ENCODE measurements at places on chromosomes 3 and 15.
A peak's percentile ranks its signal among the peaks of the same experiment; 100 is the strongest.

DNA sequence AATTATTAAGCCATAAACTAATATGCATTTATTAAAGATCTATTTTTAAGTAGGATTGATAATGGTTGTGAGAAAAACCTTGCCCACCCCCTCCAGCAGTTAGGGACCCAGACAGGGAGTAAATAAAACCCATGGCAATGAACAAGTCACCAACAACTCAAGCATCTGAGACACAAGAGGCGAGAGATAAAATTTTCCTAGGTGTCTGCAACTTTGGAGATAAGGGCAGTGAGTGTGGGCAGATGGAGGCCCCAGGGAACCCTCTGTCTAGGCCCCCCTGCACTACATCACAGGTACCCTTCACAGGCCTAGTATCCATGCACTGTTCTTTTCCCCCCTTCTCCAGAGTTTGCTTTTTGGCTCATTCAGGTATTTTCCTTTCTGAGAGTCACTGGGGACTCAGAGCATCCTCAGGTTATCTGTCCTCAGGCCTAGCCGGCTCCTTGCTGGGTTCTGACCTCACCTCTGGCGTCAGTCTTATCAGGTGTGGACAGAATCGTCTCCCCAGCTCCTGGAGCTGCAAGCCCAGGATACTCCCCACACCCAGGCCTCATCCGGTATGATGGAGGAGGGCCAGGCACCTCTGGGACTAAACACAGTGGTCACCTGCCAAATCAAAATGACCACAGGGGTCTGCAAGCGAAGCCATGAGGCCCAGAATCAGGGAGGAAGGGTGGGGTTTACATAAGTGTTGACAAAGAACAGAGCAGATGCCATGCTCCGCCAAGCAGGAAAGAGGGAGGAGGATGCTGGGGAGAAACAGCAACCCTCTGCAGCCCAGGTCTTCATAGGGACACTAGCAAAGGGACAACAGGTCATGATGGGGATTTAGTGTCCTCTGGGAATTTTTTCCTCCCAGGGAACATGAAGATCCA lies 50.4 kb downstream of the CCNL1 start:
- no peak for DNase-seq

GRCh38 chr3:123312331-123313265 lies 110.9 kb downstream of the SEC22A start:
- DNase-seq = peak; percentile 34

DNA sequence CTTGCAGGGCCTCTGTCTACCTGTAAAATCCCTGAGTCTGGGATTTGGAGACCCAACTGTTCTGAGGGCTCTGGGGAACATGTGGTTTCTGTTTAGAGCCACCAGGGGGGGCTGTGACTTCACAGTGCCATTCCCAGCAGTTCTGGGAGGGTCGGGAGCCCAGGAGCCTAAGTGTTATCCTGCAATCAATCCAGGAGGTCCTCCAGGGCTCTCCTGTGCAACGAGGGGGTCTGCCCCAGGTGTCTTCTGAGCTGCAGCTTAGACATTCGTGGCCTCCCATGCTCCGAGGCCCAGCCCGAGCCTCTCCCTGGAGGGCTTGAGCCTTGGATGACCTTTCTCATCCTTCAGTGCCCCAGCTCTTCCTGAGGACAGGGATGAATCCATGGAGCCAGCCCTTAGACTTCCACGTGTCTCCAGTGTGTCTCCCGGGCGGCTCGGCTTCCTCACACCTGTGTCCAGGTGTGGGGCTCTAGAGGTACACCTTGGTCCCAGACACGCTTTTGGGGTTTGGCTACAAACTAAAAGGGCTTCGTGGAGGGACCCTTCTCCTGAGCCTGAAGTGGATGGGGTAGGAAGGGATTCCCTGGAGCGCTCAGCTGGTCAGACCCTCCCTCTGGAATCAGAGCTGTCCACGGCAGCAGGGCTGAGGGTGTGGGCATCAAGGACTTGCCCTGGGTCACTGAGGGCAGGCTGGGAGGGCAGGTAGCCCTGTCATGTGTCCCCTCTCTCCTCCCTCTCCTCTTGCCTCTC lies 20.3 kb upstream of the ABTB1 start:
- peak; percentile 64 for DNase-seq

- no peak for DNase-seq
Measured at GRCh38 chr15:43361313-43361903, 9.4 kb downstream of the ZSCAN29 start.

DNA sequence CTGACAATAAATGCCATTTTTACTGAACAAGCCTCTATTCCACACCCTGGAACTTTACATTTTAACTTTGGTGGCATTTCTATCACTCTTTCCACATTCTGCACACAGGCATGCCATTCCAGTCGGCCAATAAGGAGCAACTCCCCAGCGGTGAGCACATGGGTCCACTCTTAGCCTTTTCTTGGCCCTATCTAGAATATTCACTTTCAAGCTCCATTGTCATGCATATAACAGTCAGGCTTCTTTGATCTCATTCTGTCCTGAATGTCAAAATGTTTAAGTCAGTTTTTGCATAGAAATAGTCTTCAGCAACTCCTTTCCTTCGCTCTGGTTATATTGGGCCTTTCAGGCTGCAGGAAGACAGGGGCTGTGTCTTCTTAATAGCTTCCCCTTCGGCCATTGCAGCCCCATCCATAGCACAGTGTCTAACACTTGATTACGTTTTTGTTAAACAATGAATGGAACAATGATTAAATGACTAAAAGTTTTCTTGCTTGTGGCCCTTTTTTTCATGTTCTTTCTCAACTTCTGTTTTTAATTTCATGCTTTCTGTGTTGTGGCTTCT lies 427.3 kb downstream of the MFSD1 start:
- no peak for DNase-seq

GRCh38 chr15:82572311-82572710 lies 32.1 kb upstream of the RPS17 start:
- DNase-seq = no peak

DNA sequence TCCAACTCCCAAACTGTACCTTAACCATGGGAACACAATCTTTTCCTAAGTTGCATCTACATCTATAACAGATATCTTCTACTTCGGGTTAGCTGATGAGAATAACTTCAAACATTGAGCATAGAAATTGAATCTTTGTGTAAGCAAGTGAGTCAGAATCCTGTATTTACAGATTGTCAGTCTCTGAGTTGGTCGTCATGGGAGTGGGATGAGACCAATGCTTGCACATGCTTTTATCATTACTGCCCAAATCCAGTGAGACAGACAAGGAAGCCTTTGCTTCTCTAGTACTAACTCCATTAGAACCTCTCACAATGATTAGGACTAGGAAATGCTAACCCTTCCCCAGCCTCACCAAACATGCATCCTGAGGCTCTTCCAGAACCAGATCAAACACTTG lies 587.1 kb upstream of the ZNF717 start:
- DNase-seq = no peak

DNA sequence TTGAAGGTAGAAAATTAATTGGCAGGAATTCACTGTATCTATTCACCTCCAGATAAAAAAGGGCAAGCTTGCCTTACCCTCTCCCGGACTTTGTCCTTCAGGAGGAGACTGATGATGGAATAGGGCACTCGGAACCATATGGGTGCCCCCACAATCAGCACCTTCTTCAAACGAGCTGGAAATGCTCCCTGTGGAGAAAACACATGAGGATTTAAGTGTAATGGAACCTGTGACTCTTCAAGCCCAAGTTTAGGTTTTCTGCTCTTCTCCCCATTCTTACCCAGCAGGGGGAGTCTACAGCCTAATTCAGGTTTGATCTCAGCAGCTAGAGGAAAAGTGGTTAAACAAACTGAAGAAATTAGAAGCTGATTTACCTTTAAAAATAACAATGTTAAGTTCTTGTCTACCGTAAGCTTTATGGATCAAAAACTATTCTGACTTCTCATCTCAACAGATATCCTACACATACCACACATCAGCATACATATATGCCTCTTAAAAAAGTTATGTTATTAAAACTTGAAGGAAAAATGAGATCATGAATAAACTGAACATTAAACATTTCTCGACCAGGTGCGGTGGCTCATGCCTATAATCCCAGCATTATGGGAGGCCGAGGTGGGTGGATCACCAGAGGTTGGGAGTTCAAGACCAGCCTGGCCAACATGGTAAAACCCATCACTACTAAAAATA lies 57.5 kb upstream of the SIN3A start:
- DNase-seq = no peak

GRCh38 chr15:65981837-65982626 lies 112.7 kb downstream of the RAB11A start:
- peak; percentile 56 for DNase-seq

DNA sequence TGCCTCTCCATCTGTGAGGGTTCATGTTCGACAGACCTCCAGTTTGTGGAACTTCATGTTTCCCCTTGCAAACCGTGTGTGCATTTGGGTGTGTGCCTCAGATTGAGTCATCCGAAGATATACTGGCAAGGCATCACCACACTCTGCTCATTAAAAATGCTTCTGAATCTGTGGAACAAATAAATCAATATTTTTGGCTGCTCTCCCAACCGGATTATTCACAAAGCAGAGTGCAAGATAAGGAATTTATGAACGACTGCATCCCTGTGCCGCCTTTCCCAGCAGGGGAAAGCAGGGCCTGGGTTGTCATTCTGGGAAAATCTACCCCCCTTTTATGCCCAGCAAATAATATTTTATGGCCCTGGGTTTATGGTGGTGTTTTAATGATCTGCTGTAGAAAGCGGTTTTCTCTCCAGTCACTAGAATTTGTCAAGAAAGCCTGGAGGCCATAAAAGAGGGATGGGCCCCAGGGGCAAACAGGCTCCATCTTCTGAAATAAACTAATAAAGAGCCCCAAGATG lies 4.2 kb upstream of the WNT5A start:
- DNase-seq = no peak

DNA sequence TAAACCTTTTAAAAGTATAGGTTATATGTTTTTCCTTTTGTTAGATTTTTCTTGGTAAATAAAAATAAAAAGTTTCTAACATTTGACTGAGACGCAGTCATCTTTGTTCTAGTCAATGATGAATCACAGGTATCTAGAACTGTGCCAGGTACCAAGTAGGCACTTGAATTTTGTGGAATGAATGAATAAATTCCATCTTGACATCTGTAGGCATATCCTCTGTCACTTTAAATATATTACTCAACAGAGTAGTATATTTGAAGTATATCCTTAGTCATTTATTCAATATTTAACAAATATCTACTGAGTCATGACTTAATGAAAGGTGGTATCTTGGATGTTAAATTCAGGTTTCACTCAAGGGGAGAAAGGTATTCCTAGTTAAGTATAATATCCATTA lies 828.4 kb downstream of the TUSC7 start:
- no peak for DNase-seq

GRCh38 chr3:155233213-155233612 lies 60.3 kb downstream of the STRIT1 start:
- no peak for DNase-seq

- DNase-seq = peak; percentile 23
Measured at GRCh38 chr3:127546554-127546953, 44.0 kb downstream of the TPRA1 start.

DNA sequence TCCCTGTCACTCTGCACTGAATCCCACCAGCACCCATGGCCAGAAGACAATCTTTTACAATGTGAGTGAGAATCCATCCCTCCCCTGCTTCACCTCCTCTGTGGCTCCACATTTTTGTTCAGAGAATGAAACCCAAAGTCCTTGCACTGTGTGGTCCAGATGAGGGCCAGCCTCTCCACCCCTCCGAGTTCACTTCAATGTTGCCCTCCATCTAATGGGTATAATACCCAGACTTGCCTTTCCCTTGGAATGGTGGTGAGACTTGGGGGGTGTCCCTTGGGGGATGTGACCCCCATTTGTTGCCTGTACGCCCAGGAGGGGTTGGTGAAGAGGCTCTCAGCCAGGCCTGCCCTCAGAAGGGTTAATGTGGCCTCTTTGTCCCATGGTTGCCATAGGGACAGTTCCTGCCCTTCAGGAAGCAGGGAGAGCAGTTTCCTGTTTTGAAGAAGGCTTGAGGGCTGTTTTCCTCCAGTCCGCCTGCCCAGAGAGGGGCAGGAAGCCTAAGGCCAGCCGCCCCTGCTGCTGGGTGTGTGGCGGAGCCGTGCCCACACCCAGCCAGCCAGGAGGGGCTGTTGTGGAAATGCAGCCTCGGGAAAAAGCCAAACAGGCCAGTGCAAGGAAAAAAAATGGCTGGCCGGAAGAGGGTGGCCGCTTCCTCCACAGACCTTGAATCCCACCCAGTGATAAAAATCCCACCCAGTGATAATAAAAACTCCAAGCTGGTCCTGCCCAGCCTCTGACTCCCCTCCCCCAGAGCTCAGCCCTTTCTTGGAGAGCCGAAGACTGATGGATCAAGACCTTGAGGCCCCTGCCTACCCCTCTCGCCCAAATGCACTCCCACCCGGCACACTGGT lies 14.6 kb upstream of the FGD5 start:
- DNase-seq = no peak

DNA sequence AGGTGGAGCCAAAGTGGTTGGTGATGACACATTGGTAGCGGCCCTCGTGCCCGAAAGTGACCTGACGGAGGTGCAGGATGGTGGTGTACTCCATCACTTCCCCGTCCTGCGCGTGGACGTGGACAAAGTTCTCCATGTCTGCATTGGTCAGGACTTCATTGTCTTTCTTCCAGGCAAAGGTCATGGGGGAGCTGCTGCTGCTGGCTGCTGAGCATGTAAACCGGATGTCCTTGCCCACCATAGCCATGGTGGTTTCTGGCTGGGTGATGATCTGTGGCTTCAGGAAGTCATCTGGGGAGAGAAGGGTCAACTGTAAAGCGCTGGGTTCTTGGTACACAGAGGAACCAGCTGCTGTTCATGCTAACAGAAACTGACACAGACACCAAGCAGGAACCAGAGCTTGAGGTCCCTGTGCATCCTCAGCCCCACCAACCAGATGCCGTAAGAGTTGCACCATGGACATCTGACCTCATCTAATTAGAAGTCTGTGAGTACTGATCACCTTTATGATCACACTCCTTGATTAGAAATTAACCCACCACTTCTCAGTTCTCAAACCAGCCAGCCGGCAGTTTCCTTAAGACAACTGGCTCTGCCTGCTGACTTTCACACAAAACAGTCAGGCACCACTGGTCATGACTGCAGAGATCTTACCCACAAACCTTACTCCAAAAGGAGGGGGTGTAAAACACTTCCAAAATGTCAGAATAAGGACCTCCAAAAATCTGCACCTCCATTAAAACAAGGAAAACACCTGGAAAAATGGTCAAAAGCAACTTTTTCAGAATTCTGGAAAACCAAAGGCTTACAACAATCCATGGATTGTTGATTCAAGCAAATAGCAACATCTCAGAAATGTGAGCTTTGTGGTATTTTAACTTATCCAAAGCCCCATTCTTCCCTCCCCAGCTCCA lies 114.6 kb downstream of the LRIG1 start:
- no peak for DNase-seq

GRCh38 chr15:84035399-84035766 lies 200.2 kb upstream of the GOLGA6L4 start:
- no peak for DNase-seq

Data from lower lobe of right lung (tissue), 2 donors.